ENCODE measurements at places on chromosomes 12 and 14.
A peak's percentile ranks its signal among the peaks of the same experiment; 100 is the strongest.

DNA sequence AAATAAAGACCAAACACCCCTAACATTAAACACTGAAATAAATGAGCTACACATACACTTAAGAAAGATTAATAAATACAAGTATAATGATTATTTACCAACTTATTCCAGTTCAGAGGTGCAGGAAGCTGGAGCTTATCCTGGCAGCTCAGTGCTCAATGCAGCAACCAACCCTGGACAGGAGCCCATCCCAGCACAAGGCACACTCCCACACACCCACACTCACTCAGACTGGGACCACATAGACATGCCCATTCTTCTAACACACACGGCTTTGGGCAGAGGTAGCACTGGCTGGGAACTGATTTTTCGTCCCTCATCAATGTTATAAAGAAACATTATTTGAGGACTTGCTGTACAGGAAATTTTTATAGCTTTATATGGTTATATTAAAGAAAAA is 797.4 kb downstream of the RPS29 start:
- DNase-seq: no peak

DNA sequence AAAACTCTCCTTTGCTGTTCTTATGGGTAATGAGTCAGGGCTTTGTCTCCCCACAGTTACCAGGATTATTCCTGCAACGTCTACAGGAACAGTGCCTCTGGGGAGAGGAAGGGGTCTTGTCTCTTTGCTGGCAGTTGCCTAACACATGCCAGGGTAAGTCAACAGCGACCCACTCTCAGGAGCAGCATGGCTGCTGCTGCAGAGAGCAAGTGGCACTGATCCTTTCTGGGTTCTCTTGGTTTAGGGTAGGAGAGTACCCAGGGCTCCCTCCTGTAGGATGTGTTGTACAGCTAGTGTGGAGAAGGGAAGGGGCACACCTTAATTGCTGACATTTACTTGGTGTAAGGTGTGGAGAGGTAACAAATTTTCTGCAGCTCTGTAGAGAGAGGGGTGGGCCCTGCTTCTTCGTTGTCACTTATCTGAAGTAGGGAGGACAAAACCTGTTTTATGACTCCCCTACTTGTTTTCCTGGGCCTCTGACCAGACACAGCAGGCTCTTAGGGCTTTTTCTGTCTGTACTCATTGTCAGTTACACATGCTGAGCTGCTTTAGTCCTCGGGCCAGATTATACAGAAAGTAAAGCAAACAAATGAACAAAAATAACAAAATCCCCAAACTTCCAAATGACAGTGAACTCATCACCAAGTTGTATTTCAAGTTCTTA is 168.2 kb downstream of the ACSS3 start:
- no peak for DNase-seq

GRCh38 chr14:57652769-57653168 is 159.1 kb upstream of the CCDC198 start:
- DNase-seq: no peak

DNA sequence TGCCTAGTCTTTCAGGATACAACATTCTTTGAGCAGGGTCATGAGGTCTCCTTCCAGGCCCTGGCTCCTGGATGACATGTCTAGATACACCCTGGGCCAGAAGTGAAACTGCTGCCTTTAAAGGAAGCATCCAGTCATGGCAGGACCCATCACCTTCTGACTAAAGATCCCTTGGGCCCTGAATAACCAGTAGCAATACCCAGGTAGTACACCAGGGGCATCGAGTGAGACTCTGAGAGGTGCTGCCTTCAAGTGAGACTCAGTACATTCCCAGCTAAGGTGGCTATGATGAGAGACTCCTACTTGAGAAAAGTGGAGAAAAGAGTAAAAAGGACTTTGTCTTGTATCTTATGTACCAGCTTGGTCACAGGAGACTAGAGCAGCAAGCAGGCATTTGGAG is 23.5 kb downstream of the OR6C68 start:
- DNase-seq: no peak

GRCh38 chr12:1297206-1297605 is 297.2 kb downstream of the FBXL14 start:
- no peak for DNase-seq

DNA sequence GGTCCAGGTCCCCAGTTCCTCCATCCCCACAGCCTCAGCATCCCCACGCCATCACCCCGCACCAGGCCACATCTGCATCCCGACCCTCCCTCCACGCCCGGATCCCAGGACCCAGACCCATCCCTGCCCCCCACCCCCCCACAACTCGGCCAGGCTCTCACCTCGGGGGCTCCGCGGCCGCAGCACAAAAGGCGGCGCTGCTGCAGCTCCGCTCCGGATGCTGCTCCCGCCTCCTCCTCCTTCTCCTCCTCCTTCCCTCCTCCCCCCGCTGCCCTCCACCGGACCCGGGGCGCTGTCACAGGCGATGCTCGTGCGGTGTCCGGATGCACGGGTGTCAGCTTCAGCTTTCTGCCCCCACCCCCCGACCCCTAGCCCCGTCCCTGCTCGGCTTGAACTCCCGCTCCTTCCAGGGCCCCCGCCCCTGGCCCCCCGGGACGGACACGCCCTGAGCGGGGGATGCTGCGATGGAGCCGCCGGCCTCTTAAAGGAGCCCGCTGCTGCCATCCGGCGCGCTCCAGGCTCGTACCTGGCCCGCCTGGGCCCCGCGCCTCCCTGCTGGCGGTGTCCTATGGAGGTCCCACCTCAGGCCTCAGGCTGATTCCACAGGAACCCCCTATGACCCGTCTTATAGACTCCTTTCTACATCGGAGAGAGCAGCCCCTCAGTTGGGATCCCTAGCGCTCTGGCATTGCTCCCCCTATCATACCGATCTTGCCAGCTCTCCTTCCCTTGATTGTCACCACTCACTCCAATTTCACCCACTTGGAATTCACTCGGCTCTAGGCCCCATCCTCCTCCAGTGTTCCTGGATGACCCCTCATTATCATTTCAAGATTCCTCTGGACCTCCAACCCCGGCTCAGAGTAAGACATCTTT is at the start of gene MAP3K12:
MAP3K12 (minus strand) TSS at position 193 of the 876 bp plus-strand sequence. CDS start 12,067 bp downstream, outside the sequence.
- DNase-seq: peak; percentile 75

- no peak for DNase-seq
Measured at GRCh38 chr12:52228366-52228765, 4.7 kb upstream of the KRT7 start.

GRCh38 chr12:122174155-122174845 is at the start of gene IL31:
IL31 (minus strand) TSS chr12:122174221; CDS start chr12:122174172, 49 bp downstream.
- peak; percentile 69 for DNase-seq

DNA sequence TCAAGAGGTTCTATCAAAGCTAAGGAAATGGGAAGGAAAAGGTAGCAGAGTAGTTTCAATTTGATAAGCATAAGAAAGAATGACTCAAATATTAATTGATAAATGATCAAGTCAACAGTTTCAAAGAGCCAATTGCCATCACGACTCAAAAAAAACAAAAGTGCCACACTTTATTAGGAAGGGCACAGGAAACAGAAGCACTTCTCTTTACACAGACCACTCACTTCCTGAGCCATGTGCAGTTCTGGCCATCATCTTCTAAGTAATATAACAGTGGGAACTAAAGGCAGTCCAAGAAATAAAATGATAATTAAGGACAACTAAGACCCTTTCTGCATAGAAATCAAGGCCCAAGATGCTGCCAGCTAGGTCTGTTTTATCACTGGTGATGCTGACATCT is 13.2 kb downstream of the TM7SF3 start:
- DNase-seq: no peak

DNA sequence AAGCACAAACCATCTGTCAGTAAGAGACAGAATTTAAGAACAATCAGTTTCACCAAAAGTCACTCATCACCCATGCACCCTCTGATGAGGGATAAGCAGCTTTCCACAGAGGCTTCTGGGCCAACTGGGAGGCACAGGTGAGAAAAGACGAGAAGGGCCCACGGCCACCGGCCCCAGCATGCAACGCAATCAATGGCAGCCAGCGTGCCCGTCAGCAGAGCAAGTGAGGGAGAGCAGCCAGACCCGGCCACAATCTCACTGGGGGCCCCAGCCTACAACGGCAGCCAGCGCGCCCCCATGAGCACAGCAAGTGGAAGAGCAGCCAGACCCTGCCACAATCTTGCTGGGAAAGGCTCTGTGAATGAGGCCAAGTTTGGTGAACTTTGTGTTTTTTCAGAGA is 13.3 kb downstream of the ANKLE2 start:
- no peak for DNase-seq

DNA sequence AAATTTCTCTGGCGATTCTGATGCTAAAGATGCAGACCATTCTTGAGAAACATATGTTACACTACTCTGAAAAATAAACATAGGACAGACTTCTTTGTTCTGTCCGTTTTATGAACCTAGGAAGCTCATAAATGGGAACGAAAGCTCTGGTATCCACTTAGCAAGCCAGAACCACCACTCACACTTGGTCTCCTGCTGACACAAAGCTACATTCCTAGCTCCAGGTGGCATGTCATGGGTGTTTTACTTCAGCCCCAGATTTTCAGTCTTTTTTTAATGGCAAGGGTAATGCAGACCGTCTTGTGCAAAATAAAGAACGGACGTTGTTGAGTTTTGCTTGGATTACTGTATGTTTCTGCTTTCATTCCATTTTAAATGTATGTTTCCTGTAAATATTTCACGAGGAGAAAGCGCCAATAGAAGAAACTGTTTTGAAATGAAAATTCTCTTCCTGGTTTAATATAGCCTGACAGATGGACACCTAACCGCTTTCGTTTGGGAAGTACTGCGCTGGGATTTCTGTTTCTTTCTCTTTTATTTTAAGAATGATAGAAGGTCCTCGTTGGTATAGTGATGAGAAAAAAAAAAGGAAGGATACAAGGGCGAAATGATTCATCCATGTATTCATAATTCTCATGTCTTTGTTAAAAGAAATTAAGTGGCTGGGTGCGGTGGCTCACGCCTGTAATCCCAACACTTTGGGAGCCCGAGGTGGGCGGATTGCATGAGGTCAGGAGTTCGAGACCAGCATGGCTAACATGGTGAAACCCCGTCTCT is 871 bp upstream of the COQ5 start:
- peak; percentile 34 for DNase-seq

DNA sequence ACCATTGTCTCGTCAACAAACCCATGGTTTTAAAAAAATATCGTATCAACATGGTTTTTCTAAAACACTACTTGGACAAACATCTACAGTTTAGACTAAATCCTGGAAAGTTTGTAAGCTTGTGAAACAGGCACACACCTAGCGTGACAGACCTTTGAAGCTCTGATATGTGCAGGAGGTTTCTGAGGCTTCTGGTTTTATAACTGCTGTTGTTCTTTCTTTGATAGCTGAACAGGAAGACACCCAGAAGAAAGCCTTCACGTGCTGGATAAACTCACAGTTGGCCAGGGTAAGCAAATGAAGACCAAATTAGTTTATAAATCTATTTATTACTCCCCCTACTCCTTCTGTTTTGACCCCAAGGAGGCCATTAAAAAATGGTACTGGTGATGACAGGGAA is 87.6 kb downstream of the SYNE2 start:
- DNase-seq: no peak

DNA sequence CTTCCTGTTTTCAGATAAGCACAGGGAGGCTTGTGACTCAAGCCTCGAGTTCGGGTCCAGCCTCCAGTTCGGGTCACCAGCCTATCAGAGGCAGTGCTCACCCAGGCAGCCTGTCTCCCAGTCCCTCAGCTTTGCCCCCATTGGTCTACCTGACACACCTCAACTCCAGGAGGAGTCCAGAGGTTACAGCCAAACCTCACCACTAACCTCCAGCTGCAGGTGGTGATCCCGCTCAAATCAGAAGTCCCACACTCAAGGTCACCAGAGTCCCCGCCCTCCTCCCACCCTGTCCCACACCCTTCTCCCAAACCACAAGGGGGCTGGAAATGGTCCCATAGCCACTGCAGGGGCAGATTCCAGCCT is 42.1 kb downstream of the KDM2B start:
- DNase-seq: no peak

- DNase-seq: no peak
Measured at GRCh38 chr14:43938588-43939281, 568.3 kb downstream of the FSCB start.

DNA sequence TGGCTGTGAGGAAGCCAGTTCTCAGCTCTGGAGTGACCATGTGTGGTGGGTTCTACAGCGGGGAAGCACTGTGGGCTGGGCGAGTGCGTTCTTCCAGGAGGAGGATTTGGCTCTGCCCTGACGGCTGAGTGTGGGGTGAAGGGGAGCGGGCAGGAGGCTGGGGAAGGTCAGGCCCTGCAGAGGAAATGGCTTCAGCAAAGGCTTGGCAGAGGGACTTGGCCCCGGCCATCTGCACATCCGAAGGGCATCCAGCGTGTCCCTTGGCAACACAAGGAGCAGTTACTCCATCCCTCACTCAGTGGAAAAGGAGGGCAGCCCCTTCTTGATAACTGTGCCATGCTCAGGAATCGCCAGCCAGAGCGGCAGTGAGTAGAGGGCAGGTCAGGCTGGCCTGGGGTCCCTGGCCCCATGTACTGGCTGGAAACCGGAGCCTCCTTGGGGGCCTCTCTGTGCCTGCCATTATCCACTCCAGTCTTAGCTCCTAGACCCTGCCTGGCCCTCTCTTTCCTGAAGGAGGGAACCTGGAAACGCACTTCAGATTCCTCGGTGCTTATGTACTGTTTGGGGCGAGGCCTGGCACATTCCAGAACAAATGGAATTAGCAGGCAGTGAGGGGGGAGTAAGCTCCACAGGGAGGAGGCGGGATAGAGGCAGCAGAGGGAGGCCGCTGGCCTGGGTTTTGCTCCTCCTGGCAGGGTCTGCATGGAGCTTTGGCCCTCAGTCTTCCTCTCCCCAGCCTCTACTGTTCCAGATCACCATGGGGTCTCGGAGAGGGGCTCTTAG is 133.6 kb upstream of the NCOR2 start:
- no peak for DNase-seq

DNA sequence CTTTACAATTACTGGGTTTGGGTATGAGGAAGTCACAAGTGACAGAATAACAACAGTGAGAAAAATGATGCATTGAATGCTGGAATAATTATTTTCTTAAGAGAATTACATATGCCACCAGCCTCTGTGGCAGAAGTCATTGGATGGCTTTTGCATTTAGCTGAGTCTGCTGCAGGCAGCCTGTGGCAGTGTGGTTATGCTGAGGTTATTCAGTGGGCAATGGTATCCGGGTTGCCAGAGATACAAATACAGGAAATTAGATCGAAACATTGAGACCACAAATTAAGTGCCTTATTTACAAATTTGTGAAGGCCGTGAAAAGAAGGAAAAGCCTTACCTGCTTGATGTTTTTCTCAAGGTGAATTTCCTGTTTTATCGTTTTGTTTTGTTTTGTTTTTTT is 1050.0 kb downstream of the GALC start:
- DNase-seq: no peak

GRCh38 chr14:75705014-75705413 is 44.0 kb downstream of the TTLL5 start:
- DNase-seq: no peak

- peak; percentile 47 for DNase-seq
Measured at GRCh38 chr12:52867642-52868041, 18.8 kb upstream of the KRT78 start.

GRCh38 chr14:71593966-71594365 is 338.3 kb upstream of the RGS6 start:
- no peak for DNase-seq

DNA sequence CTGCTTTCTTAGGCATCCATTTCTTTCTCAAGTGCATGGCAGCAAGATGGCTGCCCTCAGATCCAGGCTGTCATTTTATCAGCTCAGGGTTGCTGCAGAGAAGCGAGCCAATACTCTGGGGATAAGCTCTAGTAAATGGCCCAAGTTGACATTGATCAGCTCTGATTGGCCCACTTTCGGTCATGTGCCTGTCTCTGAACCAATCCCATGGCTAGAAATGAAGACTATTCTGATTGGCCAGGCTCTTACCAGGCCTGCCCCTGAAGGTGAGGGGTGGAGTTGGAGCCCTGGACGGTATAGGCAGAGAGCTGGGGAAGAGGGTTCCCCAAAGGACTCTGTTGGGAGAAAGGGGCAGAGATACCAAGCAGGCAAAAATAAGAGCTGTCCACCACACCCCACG is 41.4 kb downstream of the MYO1H start:
- DNase-seq: no peak

All from stimulated activated CD8-positive, alpha-beta memory T cell treated with anti-CD3 and anti-CD28 coated beads, Interleukin-4, amount 100 ng/mL, for 48 hours (primary cell).